ENCODE measurements at places on chromosomes 4 and X.

GRCh38 chr4:103099691-103100392 is at the start of gene BDH2:
Gene BDH2, minus strand, starts transcription at chr4:103099834. Its CDS starts 3,580 bp downstream, at chr4:103096254.
- peak; percentile 87 for DNase-seq

DNA sequence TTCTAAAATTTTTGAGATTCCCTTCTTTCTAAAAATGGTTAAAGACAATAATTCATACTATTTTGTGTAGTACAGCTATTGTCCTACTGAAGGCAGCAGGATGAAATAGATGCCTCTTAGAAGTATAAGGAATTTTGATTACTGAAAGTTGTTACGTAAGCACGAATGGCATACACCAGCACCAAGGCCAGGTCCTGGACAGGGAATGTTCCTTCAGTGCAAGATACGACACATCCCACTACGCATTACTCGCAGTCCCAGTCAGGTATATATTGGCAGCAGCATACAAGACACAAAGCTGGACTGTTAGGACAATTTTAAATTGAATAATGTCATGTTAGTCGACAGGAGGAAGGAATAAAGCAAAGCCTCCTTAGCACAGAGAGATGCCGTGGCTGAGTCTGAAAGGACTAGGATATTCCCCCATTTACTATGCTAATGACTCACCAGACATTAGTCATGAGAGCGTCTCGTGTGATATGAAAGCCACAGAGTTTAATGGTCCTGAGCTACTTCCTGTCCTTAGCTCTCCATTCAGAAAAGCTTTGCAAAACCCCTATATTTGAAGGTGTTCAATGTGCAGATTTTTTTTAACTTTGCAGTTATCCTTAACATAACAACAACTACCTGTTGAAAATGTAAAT is 504.3 kb downstream of the FAM133A start:
- peak; percentile 5 for DNase-seq

DNA sequence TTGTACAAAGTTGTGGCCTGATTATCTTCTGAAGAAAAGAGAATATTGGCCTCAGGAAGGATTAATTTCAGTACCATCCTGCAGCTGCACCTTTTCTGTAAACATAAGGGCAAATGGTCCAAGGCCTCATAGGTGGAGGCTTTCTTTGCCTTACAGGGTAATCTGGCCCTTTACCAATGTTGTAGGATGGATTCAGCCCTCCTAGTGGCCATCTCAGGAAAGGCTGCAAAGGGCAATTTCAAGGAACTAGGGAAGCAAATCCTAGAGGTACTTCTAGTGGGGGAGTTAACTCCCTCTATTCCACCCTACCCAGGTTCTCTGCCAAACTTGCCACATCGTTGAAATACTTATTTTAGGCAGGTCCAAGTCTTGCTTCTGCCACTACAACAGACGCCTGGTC is 57.6 kb downstream of the UGT2B11 start:
- DNase-seq, result no peak

GRCh38 chrX:10612215-10612614 is 8.2 kb downstream of the MID1 start:
- no peak for DNase-seq

GRCh38 chr4:153233761-153234371 is 29.6 kb downstream of the TRIM2 start:
- no peak for DNase-seq

- no peak for DNase-seq
Observed at GRCh38 chr4:26856906-26857277, 3.7 kb upstream of the STIM2 start.

DNA sequence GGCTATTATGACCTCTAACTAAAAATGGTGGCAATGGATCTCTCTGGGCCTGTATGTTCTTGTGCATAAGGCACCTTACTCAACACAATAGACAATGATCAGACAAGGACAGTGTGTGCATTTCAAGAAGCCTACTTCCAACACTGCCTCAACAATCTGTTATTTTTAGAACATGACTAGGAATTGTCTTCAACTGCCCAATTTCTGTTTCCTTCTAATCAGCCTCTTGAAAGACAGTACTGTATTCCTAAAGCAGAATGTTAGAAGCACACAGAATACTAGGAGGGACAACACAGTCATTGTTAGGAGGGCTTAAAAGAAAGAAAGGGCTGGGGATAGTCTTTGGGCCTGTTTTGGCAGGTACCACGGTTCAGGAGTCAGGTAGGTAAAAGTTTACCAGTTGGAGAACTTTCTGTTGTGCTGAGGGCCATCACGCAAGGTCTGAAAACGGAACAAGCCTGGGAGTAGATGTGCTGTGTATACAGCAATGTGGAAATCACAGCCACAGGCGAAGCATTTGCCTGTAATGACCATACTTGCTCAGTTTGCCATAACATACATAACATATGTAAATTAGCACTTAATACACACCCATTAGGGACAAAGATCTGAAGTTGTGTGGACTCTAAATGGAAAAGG is 100.8 kb upstream of the ATXN3L start:
- no peak for DNase-seq

Data from SW480 (cell line).